Stimulated activated CD4-positive, alpha-beta T cell treated with anti-CD3 and anti-CD28 coated beads, Interleukin-2, amount 100 ng/mL, for 4 hours (primary cell): ENCODE measurements at places on chromosomes 1 and 21.

- DNase-seq: no peak
Observed at GRCh38 chr1:183180634-183181056, 5.4 kb upstream of the LAMC2 start.

DNA sequence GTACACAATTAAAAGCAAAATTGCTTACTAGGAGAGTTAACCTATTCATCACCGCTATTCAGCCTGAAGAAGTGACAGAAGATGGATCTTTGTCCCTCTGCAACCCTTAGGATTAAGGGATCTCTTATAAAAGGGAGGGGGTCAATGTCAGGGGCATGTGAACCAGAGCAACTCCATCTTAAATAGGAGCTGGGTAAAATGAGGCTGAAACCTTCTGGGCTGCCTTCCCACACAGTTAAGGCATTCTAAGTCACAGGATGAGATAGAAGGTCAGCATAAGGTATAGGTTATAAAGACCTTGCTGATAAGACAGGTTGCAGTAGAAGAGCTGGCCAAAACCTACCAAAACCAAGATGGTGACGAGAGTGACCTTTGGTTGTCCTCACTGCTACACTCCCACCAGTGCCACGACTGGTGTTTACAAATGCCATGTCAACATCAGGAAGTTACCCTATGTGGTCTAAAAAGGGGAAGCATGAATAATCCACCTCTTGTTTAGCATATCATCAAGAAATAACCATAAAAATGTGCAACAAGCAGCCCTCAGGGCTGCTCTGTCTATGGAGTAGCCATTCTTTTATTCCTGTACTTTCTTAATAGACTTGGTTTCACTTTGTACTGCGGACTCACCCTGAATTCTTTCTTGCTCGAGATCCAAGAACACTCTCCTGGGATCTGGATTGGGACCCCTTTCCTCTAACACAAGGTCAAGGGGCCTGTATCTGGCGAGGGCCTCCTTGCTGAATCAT lies 35.3 kb upstream of the NEK2 start:
- no peak for DNase-seq

- no peak for DNase-seq
Observed at GRCh38 chr1:186775881-186776560, 52.7 kb upstream of the PLA2G4A start.

DNA sequence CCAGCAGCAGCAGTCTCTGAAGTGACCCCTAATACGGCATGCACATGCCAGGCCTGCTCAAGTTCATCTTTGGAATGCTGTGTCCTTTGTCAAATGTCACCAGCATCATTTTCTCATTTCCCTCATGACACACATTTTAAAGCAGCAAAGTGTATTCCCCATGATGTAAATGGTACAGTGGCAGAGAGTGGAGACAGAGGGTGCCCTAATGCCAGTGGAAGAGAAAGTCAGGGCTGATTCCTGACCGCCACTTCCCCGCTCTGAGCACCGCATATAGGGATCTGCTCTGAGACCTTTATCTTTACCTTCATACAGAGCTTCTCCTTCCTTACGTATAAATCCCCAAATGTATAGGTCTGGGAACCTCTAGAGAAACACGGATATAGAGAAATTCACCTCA lies 222.3 kb upstream of the SGIP1 start:
- no peak for DNase-seq

GRCh38 chr1:188782220-188782841 lies 1695.3 kb downstream of the BRINP3 start:
- DNase-seq: no peak

DNA sequence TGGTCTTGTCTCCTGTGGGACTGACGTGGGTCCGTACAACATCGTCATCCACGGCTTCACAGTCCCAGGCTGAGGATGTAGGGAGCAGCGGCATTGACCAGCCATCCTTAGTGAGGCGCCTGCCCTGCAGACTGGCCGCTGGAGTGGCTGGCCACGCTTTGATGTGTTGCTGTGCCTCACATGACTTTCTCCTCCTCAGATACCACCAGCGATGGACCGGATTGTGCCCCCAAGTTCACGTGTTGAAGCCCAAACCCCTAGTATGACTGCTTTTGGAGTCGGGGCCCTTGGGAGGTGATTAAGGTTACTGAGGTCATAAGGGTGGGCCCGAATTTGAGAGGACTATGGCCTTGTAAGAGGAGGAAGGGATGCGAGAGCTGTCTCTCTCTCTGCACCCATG lies 122.5 kb downstream of the PCBP3 start:
- DNase-seq: no peak

DNA sequence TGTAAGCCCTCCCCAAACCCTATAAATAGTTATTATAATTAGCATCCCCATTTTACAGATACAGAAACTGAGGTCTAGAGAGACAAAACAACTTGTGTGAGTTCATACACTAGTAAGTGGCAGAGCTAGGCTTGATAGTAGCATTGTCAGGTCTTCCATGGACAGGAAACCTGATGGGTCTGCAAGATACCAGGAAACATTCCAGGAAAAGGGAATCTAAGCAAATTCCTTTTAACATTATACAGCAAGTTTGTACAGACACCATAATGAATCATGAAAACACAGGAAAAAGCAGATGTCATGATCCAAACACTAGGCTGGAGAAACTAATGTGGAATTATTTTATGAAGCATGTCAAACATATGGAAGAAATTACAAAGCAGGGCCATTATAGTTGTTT lies 89.1 kb upstream of the KCNK2 start:
- no peak for DNase-seq

DNA sequence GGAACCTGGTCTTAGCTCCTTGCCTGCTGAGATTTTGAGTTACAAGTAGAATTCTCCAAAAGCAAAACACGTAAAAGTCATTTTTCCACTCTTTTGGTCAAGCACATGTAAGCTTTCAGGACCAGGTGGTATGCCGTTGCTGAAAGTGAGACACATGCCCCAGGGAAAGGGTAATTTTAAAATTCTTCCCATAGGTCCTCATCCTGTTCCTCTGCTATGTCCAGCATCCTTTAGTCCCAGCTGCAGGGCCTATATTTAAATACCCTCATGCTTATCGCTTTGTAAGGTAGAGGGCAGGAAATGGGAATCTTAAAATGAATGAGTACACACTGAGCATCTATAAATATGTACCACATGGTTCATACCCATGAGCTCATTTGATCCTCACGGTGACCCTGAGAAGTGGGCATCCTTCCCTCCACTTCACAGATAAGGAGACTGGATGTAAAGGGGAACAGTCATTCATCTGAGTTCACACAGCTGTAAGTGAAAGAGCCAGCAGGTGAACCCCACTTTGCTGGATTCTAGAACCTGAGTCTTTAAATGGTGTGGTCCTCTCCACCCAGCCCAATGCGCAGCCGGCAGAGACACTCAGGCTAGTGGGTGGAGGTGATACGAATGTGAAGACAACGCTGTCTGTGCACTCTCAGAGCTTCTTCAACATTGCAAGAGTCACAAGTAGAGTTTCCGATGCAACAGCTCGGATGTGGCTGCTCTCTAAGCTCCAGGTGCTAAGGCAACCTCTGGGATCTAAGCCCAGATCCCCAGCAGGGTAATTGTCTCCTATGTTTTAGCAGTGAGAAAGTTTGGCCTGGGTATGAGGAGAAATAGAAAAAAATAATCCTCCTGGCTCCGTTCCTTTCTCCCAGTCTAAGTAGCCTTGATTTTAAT lies 163.5 kb downstream of the PLXNA2 start:
- no peak for DNase-seq

DNA sequence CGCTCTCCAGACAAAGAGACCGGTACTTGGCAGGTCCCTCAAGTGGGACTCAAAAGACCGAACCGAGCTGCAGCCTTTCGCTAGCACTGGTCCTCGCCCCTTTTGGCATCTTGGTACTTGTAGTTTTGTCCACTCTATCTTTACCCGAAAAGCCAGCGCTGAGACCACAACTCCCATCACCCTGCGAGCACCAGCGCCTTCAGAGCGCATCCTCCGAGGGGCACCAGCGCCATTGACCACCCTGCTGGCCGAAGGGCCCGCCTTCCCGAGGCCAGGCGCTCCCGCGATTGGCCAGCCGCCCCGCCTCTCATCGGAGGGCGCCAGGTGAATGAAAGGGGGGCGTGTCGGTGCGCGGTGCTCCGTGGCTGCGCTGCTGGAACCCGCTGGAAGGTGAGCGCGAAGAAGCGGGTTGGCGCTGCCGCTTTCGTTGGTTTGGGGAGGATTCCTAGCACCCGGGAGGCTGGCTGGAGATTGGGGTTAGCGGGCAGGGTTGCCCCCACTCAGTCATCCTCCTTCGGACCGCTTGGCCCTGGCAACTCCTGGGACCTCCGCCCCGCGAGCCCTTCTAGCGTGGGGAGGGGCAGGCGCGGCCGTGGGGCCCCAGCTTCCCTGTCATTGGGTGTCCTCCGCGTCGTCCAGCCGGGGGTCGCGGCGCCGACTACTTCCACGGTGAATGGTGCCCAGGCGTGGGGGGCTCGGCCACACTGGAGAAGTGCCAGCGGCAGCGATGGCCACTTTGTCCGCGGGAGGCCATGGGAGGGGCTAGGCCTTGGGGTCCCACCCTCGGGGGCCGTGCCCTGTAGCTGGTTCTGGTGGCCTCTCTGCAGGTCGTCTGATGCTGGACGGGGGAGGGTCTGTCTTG lies at the start of gene ZBTB8B:
Gene ZBTB8B (plus strand): TSS at position 357 of the 862 bp plus-strand sequence. CDS start 5,553 bp downstream, outside the sequence.
- no peak for DNase-seq

- DNase-seq: no peak
Observed at GRCh38 chr1:198185146-198185545, 28.3 kb downstream of the NEK7 start.

DNA sequence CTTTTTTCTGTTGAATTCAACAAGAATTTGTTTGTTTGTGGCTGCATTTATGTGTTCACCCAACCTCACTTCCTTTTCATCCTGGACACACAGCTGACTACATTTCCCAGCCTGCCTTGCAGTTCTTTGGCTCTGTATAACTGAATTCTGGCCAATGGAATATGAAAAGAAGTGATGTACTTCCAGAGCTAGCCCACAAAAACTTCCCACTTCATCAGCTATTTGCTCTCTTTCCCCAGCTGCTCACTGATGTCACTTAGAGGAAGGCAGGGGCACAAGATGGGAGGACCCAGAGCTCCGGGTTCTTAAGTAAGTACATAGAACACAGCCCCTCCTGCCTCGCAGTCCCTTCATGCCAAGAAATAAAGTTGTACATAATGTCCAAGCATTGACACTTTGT lies 235.0 kb upstream of the FGGY start:
- DNase-seq: no peak

GRCh38 chr21:41597227-41597626 lies 89.3 kb upstream of the TMPRSS2 start:
- no peak for DNase-seq

DNA sequence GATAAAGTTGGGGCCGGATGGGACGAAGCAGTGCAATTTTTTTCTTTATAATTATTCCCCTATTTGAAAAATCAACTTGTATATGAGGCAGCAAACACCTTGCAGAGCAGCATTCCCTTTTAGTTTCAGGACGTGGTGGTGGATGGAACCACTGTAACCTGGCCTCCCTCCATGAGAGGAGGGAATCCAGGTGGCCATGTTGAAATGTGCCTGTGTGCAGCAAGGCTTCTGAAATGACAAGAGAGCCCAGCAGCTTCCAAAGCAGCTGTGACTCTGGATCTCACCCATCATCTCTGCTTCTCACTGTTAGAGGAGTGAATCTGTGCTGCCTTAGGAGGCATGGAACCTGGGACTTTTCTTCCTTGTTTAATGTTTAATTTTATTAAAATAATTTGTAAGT lies 42.3 kb downstream of the NFIA start:
- no peak for DNase-seq

- DNase-seq: no peak
Observed at GRCh38 chr1:117036018-117036461, 24.1 kb upstream of the TTF2 start.

- DNase-seq: no peak
Observed at GRCh38 chr1:51288578-51288977, 41.8 kb downstream of the TTC39A start.

- no peak for DNase-seq
Observed at GRCh38 chr1:170226767-170227166, 81.0 kb downstream of the NTMT2 start.

GRCh38 chr1:204986181-204986580 lies 56.8 kb upstream of the CNTN2 start:
- DNase-seq: no peak

GRCh38 chr1:235486321-235486720 lies 17.9 kb downstream of the B3GALNT2 start:
- DNase-seq: no peak

- DNase-seq: no peak
Observed at GRCh38 chr1:77557053-77557452, 125.4 kb downstream of the ZZZ3 start.

GRCh38 chr1:20840731-20841130 lies 53.6 kb upstream of the HP1BP3 start:
- no peak for DNase-seq

- DNase-seq: peak; percentile 26
Observed at GRCh38 chr21:34836103-34836932, 167.5 kb downstream of the CLIC6 start.

GRCh38 chr1:109091078-109091838 lies 694 bp downstream of the TMEM167B start:
- DNase-seq: no peak

DNA sequence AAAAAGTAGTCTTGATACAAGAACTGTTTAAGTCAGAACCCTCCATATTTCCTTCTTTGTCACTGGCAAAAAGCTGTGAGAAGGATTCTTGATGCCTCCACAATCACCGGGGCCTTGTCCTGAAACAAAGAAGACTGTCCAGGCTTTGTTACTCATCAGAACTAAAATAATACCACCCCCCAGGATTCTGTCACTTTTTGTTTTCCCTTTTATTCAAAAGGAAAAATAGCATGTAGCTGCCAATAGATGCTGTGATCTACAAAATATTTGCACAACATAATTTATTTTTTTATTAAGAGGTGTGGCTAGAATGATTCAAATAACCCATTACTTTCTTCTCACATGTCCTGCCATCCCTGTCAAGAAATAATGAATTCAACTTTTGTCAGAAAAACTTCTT lies 173.7 kb downstream of the LYPLAL1 start:
- DNase-seq: no peak

DNA sequence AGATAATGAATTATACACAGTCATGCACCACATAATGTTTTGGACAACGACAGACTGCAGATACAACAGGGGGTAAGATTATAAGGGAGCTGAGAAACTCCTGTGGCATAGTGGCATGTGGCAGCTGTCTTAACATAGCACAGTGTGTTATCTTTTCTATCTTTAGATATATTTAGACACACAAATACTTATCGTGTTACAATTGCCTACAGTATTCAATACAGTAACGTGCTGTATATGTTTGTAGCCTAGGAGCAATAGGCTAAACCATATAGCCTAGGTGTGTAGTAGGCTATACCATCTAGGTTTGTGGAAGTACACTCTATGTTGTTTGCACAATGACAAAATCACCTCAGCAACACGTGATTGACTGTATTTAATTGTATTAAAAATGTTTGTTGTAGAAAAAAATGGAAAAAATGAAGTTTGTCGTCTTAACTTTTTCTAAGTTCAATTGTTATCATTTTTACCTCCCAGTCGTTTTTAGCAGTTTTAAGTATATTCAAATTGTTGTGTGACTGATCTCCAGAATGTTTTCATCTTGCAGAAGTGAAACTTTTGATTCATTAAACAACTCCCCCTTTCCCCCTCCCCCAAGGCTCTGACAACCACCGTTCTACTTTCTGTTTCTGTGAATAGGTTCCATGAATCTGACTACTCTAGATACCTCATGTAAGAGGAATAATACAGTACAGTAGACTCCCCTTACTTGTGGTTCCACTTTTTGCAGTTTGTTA lies 351.0 kb upstream of the B3GALT2 start:
- peak; percentile 68 for DNase-seq
